Omental fat pad (tissue), 4 donors: ENCODE measurements at places on chromosomes 5 and 9. TPM values are rescaled to one million over a fixed set of nuclear protein-coding genes. Genes with fewer than 3 reads are reported as not detected.

Gene CDX1
- not detected for total RNA-seq

Gene PCDHGA2
- total RNA-seq = 2.0 TPM

Gene DOCK8
- total RNA-seq = 28.8 TPM

GRCh38 chr5:32501071-32502002 lies 56.8 kb upstream of the ZFR start:
- DNase-seq = no peak

- DNase-seq = no peak
Measured at GRCh38 chr9:14346231-14346791, 32.4 kb upstream of the NFIB start.

DNA sequence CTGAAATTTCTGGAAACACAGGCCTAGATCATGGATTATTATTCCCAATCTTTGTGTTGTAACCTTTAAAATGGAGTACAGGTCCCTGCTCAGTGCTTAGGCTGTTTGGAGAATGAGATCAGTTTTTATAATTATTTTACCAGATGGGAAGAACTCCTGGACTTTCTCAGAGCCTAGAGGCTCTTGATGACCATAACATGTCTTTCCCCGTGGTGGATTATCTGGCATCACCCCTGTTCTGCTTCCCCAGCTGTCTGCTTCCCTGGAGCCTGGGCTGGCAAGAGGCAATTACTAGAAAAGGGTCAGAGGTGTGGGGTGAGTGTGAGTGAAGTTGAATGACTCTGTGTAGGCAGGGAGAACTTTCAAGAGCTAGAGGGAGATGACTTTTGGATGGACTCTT lies 143.0 kb downstream of the CARTPT start:
- DNase-seq = no peak

GRCh38 chr5:147832541-147832940 lies 1.1 kb upstream of the SPINK1 start:
- DNase-seq = no peak

GRCh38 chr9:87285183-87285850 lies 212.3 kb upstream of the DAPK1 start:
- DNase-seq = no peak

GRCh38 chr9:109149089-109149488 lies 18.0 kb downstream of the FRRS1L start:
- DNase-seq = no peak

GRCh38 chr9:136084063-136084944 lies 10.8 kb downstream of the NACC2 start:
- DNase-seq = no peak

DNA sequence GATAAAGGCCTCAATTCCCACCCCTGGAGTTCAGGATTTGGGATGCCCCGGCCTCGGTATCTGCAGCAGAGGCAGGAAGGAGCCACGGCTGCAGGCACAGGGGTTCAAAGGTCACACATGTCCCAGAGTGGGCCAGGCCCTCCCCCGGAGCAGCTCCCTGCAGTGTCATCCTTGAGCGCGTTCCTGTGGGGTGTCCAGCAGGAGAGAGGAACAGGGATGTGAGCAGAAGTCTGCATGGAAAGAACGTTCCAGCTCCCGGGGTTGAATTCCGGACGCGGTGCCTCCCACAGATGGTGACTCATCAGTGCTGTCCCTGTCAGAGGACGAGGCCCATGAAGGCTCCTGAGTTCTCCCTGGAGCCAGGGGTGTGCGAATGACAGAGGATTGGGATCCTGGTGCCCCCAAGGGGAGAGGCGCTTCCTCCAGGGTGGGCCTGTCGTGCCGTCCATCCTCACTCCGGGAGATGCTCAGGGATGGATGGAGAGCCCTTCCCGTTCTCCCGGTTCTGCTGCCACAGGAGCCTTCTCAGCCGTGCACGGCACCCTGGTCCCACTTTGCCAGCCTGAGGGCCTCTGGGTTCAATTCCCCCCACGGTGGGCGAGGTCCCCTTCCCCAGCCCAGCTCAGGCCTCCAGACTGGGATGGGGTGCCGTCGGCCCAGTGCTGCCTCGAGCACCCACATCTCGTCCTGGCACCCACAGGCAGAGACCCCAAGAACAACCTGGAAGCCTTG lies 3.1 kb downstream of the LCN1 start:
- DNase-seq = peak; percentile 14

DNA sequence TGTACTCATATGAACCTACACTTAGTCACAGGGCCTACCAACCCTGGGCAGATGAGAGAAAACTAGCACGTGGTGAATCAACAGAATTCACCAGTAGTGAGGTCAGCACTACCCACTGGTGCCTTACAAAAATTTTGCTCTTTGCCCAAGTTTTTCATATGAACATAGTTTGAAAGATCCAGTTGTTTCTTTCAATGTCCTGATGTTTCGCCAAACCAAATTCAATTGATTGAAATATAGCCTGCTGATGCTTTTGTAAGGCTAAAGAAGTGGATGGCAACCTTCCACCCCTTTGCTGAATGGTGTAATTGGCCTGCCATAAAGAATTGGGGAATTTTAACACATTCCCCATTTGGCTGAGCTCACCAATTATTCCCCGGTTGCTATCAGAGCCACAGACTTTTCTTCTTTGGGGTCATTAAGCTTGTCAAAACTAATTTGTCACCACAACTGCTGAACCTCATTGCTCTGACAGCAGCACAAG lies 339.2 kb downstream of the GLIS3 start:
- no peak for DNase-seq

DNA sequence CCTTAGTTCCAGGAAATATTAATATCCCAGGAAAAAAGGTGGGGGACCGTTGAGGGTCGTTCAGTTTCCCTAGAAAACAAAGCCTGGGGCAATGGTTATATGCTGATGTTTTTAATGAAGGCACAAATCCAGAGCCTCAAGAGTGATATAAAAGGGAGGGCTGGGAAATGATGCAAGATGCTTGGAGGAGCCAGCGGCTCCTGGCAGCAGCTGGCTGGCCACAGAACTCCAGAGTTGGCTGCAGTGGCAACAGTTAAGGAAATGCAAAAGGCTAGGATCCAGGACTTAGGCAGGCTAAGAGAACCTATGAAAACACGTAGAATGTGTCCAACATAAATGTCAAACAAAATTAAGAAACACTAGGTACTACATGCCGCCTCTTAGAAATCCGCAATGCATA lies 31.0 kb upstream of the B4GALT1 start:
- no peak for DNase-seq

GRCh38 chr5:113034182-113034773 lies 57.7 kb downstream of the DCP2 start:
- no peak for DNase-seq

DNA sequence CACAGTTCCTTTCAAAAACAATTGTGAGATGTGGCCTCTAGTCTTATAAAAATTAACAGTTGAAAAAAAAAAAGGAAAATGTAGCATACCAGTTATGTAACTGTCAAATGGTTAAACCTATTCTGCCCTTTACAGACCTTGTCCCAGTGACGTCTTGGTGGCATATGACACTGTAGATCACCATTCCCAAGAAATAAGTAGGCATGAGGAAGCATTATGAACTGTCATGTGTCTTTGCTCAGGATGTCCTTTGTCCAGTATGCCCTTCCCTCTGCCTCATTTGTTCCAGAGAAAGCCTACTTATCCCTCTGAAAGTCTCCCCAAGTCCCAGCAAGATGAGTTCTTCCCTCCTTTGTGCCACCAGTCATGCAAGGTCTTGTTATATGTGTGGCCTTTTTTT lies 63.2 kb downstream of the PAM start:
- no peak for DNase-seq

- DNase-seq = no peak
Measured at GRCh38 chr5:65142511-65143011, 339.2 kb downstream of the ADAMTS6 start.

DNA sequence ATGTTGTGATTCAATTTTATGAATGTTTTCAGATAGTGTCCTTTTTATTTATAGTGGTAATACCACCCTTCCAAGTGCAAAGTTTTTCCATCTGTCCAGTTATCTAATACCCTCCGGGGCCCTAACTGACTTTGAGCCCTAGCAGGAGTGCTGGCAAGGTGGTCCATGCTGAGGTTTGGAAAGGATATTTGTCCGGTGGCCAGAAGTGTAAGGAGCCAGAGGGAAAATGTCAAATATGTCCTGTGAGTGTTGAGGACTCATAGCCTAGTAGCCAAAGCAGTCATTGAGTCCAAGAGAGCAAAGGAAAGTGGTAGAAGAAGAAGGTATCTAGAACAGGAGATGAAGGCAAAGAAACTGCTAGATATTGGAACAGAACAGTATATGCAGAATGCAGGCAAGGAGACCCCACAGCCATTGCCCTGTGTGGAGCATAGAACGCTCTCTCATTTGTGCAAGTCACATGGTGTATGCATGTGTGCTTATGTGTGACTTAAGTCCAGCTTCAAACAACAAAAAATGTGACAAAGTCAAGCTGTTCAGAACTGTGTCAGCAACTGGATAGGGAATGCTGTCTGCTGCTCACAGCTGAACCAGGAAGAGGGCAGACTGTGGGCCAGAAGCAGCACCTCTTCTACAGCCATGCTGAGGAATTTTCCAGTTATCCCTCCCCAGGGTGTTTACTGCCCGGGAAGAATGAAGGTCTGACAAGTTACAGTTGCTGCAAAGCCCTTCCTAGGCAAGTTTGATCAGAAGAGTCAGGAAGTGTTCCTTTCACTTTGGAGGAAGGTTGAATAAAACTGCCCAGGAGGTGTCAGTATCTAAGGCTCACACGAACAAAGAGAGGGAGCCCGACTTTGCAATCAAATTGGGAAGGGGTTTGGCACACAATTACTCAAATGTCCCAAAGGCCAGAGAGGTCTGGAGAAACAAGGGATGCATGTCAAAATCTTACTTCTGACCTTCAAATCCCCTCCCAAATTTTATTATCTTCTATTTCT lies 463.3 kb upstream of the DMAC1 start:
- DNase-seq = no peak

GRCh38 chr5:108536321-108536720 lies 154.4 kb upstream of the FBXL17 start:
- DNase-seq = no peak
